ENCODE measurements at places on chromosomes 6 and 20.
A peak's percentile ranks its signal among the peaks of the same experiment; 100 is the strongest.

- DNase-seq: no peak
Observed at GRCh38 chr20:25289886-25290597, 42.2 kb downstream of the PYGB start.

DNA sequence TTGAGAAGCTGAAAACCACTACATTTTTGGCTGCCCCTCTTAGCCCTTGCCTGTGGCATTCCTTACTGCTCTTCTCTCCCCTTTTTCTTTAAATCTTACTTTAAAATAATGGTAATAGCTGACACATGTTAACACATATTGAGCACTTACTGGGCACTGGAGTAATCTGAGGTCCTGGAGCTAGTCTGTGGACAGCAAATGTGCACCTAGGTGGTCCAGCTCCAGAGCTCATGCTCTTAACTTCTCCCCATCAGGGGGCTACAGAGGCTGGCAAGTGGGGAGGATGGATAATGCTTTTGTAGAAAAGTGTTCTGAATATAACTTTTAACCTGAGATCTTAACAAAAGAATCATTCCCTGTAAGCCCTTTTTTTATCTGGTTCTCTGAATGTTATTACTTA lies 74.8 kb downstream of the ADGRB3 start:
- DNase-seq: no peak

DNA sequence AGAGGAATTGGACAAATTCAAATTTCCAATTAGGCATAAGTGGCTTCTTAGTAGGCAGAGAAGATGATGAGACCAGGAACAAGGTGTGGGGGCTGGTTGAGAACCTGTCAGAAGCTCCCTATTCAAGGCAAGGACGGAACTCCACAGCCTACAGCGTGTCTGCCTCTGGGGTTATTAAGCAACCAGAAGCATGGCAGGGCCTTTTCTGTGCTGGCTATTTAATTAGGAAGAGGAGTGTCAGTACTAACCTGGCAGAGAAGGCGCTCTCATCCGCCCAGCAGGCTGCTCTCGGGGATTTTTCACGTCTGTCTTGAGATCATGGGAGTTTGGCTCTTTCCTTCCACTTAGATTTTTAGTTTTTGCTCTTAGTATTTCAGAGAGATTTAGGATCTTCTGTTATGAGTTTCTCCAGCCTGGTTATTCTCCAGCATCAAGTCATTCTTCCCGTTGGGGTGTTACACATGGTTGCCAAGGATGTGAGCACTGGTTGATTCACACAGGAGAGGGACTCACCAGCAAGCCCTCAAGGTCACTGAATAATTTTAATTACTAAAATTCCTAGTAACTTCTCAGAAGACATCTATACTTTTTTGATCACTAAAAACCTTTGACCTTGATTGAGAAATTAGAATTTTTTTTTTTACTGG lies 23.9 kb downstream of the ADTRP start:
- no peak for DNase-seq

- peak; percentile 84 for DNase-seq
Observed at GRCh38 chr6:23633996-23634395, 492.0 kb upstream of the NRSN1 start.

DNA sequence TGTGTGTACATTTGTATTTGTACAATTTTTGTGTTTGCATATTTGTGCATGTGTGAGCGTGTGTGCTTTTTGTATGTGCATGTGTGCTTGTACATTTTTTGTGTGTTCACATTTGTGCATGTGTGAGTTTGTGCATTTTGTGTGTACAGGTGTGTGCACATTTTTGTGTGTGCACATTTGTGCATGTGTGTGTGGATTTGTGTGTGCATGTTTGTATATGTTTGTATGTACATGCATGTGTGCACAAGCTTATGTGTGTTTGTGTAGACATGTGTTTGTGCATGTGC lies 28.9 kb downstream of the PRR18 start:
- no peak for DNase-seq

DNA sequence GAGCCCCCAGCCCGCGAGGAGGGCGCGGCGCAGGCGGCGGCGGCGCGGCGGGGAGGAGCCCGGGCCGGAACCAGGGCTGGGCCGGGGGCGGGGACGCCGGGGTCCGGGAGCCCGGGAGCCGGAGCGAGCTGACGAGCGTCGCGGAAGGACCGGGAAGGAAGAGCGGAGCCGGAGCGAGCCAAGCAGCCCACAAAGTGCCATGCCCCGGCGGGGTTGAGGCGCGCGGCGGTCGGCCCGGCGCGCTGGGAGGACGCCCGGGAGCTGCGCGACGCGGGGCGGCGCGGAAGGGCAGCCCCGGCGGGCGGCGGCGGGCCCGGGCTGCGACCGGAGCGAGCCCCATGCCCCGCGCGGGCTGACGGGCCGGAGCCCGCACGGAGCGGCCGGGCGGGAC lies 289 bp downstream of the FOXP4 start:
- no peak for DNase-seq

DNA sequence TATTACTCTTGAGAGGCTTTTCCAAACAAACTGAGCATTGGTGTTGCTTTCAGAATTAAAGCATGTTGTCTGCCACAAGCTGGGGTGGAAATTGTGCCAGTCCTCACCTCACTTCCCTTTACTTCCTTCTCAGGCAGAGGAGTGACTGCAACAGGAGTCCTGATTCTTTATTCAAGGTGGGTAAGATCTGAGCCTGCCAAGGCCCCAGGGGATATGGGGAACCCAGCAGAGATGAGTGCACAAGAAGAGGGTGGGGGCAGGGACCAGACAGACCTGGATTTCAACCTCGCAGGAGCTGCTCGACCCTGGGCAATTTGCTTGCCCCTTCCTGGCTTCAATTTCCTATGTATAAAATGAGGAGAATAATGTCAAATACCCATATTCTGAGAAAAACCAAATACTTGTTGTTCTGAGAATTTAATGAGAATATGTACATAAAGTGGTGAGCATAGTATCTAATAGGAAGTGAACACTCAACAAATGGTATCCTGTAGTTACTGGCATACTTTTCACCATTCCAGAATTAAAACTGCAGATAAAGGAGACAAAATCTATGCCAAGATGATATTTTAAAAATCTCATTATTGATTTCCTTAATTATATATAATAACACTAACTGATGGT lies 17.8 kb downstream of the MAN1A1 start:
- DNase-seq: no peak

DNA sequence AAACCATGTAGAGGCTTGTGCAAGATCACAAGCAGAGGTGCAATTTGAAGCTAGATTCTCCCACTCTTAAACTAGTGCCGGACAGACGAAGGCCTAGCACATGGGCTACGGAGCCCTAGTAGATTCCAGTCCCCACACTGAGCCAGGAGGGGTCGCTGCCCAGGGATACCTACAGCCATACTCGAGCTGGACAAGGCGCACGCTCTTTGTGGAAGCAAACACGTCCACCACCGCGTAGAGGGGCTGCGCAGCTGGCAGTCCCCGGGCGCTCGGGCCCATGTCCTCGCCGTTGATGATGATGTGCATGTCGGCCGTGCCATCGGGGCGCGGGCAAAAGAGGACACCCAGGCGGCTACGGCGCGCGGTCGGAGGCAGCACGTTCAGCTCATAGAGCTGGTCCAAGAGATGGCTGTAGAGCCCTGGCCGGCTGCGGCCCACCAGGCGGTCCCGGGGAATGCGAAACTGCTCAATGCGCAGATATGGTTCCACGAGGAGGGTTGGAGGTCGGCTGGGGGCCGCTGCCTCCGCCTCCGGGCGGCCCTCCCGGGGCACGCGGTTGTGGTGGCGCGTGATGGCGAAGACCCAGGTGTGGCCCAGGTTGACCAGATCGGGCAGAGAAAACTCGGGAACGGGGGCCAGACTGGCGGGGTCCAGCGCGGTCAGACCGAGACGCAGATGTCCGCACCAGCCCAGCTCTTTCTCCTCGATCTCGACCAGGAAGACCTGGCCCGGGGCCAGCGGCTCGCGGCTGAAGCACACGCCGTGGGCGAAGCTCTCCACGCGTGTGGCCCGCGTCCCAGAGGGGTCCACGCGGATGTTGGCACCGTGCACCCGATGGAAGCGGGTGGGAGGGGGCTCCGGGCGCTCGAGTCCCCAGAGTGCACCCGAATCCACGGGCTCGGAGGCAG lies 677 bp downstream of the NEURL2 start:
- peak; percentile 73 for DNase-seq

DNA sequence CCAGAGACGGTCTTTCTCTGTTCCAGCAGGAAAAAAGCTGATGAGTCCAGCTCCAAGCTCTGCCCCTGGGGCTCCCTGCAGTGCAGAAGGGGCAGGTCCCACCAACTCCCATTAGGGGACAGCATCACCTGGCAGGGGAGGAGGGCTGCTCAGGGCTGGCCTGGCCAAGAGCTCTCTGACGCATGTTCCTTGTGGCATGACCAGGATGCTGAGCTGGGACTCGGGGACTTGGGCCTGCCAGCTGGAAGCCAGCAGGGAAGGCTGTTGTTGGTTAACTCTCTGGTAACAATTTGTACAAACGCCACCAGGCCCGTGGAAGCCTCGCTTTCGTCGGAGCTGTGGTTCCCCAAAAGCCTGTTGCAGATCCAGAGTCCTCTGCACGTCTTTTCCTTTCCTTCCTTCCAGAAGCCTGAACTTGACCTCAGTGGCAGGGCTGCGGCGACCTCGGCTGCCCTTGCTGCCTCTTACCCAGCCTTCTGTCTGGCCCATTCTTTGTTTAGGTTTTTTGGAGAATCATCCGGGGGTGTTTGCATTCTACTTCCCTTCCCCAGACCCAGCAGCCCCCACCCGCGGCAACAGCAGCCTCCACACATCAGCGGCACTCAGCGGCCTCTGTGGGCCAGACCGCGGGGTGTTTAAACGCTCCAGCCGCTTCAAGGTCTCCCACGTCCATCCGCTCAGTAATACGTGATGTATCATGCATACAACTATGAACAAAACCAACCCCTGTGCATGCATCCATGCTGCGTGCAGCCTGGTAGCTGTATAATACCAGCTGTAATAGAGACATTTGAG lies 63.3 kb downstream of the GNAS-AS1 start:
- no peak for DNase-seq

DNA sequence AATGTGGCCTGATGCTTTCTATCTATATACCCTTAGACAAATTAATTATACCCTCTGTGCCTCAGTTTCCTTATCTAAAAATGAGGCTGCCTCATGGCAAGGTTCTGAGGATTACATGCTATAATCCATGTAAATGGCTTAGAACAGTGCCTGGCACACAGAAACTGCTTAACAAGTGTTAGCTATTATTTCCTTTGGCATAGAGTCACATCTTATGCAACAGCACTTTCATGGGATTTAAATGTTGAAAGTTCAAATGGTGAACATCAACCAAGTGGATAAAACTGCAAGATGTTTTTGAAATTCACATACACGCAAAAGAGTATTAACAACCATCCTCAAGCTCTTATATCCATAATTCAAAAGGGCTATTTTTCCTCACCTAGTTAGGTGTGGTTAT lies 202.8 kb upstream of the JAG1 start:
- no peak for DNase-seq

DNA sequence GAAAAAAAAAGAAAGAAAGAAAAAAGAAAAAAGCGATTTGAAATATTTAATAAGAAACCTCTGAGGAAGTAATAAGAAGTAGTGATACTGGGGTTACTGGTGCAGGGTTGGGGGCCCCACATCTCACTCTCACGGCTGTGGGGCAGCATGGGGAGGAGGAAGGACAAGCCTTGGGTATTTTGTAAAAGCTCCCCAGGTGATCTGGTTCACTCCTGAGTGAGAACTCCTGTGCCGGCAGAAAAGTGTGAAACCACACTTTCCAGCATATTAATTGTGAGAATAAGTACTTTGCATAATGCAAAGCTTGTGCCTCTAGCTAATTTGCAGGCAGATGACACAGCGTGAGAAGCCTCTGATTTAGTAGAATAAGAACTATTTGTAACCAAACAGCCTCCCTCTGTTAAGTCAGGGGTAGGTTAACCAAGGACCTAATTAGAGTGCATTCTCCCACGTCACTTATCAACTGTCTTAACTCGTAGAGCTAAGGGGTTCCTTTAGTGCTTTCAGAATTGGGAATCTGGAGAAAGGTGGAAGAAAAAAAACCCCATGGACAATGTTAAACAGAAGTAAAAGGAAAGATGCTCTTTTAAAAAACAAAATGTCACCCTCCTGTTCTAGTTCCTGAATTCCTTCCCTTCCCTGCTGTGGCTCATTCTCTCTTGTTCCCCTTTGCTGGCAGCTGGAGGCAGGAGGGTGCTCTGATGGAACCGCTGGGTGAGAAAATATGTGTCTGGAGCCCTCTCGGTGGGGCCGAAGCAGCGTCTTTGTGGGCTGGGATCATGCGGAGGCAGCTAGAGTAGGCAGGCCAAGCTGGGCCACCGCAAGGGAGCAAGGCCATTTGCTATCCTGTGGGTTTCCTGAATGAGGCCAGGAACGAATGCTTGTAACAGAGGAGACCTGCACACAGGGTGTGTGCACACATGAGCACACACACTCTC lies 108.7 kb downstream of the FYN start:
- peak; percentile 56 for DNase-seq

GRCh38 chr6:10099529-10100140 lies 315.2 kb downstream of the TFAP2A start:
- DNase-seq: peak; percentile 38

GRCh38 chr6:125955973-125956372 lies 597 bp upstream of the HINT3 start:
- no peak for DNase-seq

- no peak for DNase-seq
Observed at GRCh38 chr20:2694519-2694918, 1.9 kb downstream of the EBF4 start.

DNA sequence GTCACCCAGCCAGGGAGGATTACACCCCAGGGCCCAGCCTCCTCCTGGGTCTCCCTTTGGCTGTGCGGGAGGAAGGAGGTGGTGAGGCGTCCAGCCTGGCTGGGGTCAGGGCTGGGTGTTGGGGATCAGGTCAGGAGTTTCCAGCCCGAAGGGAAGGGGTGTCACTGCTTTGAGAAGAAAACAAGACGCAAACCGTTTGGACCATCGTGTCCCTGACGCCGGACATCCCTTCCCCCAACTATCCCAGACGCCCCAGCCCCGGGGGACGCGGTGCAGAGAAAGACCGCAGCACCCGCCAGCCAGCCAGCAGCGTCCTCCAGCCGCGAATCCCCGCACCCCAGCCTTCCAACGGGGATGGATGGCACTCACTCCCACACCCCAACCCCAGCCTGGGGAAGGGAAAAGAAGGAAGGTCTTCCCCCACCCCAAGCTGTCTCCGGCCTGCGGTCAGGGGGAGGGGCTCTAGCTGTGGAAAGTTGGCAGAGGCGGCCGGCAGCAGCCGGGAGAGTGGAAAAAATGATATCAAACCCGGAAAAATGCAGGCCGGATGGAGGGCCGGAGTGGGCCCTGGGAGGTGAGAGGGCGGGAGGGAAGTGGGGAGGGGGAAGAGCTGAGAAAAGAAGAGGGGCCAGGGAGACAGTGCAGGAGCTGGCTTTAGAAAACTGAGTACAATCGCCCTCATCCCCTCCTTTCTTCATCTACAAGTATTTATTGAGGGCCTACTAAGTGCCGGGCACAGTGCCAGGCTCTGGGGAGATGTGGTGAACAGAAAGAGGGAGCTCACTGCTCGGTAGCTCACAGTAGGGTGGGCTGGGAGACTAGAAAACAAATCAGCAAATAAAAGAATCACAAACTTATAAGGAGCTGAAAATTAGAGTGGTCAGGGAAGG lies 10.6 kb downstream of the REM1 start:
- DNase-seq: no peak

DNA sequence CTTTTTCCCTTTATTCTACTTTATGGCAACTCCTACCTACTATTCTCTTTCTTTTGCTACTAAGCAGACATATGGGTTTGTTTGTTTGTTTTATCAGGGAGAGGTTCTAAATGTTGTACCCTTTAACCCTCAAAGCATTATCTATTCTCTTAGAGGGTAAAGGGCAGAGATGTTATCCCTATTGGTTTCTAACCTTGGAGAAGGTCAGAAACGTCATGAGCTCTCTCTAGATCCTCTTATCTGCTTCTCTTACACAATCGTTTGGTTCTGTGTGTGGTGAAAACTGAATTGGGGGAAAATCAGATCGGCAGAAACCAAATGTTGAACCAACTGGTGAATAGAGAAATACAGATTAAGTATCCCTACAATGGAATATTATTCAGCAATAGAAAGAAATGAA lies 6.4 kb upstream of the MPC1 start:
- DNase-seq: no peak
